ENCODE measurements at places on chromosomes 7 and 10.

DNA sequence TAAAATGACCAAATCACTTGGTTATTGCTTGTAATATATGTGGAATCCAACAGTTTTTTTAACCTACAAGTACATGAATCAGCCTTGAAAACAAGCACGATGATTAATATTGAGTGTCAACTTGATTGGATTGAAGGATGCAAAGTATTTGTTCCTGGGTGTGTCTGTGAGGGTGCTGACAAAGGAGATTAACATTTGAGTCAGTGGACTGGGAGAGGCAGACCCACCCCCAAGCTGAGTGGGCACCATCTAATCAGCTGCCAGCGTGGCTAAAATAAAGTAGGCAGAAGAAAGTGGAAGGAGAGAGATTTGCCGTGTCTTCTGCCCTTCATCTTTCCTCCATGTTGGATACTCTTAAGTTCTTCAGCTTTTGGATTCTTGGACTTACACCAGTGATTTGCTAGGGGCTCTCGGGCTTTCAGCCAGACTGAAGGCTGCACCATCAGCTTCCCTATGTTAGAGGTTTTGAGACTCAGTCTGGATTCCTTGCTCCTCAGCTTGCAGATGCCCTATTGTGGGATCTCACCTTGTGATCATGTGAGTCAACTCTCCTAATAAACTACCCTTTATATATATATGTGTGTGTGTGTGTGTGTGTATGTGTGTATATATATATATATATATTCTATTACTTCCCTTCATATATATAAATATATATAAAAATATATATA, 118.4 kb upstream of the WDR11 start:
- no peak for DNase-seq

DNA sequence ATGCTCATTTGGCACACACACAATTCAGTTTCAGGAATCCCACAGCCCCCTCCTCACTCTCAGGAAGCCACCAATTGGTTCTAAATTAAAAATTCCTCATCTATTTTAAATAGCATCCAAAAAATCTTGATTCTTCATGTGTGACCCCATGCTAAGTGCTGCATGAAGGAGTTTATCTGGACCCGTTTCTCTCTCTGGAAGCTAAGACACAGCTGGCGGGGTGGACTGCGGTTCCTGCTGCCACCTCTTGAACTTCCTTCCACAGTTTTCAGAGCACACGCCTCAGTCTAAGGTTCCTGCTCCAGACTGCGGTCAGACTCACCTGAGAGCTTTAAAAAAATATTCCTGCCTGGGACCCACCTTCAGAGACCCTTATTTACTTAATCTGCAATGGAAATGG, 34.5 kb downstream of the LYZL1 start:
- DNase-seq = no peak

- DNase-seq = no peak
These were observed 973 bp downstream of the CAMK1D start for GRCh38 chr10:12350167-12350872.

DNA sequence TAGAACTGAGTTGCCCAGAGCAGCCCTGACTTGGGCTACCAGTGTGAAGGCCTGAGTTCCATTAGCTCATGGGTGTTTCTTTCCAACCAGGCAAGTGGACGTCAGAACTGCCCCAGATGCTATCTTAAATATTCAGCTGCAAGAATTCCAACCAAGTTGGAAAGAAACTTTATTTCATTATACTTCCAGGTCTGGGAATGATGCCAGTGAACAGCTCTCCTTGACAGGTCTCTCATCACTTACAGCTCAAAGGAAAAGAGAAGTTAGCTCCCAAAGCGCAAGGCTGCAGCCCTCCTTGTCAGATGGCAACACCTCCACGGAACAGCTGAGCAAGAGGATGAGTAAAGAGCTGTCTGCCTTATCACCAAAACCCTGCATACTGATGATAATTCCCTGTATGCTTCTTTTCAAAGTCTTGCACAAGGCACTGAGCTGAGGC, 255.5 kb upstream of the AOAH start:
- no peak for DNase-seq

DNA sequence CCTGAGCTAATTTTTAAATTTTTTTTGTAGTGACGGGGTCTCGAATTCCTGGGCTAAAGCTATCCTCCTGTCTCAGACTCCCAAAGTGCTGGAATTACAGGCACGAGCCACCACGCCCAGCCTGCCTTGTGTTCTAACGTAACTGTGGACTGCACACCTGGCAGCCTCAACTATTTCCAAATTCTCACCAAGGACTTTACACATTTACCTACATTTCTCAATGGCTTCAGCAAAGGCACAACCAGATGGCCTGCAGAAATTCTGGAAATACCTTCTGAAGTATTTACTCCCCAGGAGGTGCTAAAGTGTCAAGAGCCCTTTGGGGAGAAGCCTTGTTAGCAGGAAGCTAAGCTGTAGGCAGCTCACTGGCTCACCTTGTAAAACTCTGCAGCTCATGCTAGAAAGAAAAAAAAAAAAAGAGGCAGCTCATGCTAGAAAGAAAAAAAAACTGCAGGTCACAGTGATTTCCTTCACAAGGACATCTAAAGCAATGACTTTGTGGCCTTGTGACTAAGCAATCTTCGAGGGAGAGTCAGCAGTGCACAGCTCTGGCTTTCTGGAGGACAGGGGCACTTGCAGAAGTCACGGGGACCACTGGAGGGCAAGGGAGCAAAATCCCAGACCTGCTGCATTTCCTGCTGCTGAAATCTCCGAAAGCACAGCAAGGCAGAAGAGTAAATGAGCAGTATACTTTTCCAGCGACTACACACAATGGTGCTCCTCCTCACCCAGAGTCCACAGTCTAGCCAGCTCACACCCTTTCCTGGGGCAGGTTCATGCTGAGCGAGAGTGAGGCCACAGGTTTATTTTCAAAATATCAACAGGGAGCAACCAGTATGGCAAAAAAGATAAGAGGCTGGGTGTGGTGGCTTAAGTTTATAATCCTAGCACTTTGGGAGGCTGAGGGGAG, 40.4 kb downstream of the BAIAP2L1 start:
- no peak for DNase-seq

GRCh38 chr10:119368991-119369869, 161.9 kb downstream of the GRK5 start:
- DNase-seq = no peak

DNA sequence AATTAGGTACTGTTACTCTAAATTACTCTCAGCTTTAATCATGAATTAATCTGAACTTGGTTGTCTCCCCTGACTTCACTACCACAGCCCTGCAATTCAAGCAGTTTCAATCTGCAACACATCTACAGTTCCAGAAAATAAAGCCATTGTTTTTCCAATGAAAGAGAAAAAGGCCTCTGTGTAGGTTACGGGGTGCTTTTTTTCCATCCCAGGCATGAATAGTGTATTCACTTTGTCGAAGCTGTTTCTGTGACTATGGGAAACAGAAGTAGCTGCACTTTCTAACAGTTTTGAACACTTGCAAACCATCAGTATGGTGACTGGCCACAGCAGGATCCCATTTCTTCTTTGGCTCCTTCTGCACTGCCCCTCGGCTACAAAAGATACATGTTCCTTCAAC, 460.2 kb downstream of the GRM8 start:
- no peak for DNase-seq

- no peak for DNase-seq
These were observed 631.9 kb upstream of the ANKRD30A start for GRCh38 chr10:36493516-36493880.

- no peak for DNase-seq
These were observed 24.6 kb upstream of the ASL start for GRCh38 chr7:66050990-66051448.

- no peak for DNase-seq
These were observed 33.9 kb downstream of the MALSU1 start for GRCh38 chr7:23332910-23333612.

DNA sequence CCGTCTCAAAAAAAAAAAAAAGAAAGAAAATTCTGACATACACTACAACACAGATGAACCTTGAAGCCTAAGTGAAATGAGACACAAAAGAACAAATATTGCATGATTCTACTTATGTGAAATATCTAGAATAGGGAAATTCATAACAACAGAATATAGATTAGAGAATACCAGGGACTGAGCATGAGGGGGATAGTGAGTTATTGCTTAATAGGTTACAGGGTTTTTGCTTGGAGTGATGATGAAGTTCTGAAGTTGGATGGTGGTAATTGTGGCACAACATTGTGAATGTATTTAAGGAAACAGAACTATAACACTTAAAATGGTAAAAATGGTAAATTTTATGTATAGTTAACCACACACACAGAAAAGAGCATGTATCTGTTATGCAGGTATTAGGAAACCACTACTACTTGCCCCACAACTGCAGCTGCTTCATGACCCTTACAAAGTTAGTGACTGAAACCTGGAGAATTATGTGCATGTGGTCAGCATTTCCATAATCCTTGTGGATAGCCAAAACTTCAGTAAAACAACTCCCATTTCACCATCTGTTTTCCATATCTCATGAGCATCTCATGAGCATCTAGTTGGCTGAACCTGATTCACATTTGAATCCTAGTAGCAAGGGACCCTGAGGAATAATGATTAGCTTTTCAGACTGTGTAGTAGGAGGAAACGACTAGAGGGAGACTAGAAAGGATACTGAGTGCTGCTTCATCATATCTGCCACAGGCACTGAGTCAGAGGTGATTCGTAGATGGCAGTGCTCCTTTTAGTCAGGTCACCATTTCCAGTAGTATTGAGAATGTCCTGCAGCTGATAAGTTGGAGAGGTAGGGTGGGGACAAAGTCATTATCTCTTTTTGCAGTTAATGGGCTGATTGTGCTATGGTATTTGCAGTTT, 26.3 kb downstream of the SAMD8 start:
- peak; percentile 28 for DNase-seq

GRCh38 chr10:69139961-69140360, 16.0 kb downstream of the VPS26A start:
- no peak for DNase-seq

DNA sequence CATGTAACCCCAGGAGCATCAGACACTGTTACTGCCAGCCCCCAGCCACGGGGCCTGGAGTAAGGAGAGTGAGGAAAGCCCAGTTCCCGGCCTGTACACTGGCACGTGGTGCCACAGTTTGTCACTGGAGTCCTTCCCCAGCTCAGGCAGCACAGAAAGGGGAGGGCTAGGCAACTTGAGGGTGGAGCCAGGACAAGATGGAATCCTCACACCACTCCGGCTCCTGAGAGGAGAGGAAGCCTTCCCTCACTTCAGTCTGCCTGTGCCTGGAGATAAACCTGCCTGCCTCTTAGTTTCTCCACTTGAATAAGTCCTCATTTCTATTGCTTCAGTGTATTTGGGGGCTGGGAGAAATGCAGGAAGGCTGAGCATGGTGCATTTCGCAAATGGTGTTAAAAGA, 176.0 kb downstream of the KIAA1217 start:
- no peak for DNase-seq

- no peak for DNase-seq
These were observed 22.2 kb downstream of the ARHGAP21 start for GRCh38 chr10:24701447-24701846.

DNA sequence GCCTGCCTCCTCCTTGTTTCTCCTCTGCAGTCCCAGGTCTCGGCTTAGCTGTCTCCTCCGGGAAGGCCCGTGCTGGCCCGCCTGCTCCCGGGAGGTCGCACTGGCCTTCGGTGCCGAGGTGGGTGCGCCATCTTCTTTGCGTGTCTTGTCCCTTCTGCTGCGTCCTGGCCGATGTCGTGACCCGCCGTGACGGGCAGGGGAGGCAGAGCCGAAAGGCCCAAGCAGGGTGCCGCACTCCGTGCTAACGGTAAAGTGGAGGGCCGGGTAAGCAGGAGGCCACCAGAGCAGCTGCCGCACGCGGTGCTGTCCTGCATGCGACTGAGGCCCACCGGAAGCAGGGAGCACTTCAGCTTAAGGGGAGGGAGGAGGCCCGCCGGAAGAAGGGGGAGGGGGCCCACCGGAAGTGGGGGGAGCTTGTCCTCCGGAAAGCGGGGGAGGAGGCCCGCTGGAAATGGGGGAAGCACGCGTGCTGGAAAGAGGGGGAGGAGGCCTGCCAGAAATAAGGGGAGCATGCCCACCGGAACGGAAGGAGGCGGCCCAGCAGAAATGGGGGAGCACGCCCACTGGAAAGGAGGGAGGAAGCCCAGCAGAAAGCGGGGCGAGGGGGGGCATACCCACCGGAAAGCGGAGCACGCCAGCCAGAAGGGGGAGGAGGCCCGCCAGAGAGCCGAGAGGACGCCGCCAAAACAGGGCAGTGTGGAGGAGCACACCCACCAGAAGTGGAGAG, 71.4 kb downstream of the PROSER2 start:
- no peak for DNase-seq

DNA sequence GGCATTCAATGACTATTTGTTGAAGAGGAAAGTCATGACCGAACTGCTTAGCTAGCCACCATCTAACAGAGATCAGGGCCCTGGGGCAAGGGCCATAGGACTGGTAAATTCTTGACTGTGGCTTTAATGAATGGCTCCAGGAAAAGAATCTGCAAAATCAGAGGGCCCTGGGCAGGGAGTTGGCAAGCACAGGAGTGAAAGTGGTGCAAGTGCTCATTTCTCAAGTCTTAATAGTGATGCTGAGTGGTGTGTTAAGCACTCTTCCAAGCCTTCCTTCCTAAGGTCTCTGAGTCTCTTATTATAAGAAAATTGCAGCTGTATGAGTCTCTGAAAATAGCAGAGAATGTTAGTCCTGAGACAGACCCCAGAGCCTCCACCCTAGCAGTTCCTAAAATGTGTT, 46.3 kb upstream of the EGR2 start:
- DNase-seq = no peak

GRCh38 chr10:23363793-23364135, 19.2 kb upstream of the C10orf67 start:
- no peak for DNase-seq

DNA sequence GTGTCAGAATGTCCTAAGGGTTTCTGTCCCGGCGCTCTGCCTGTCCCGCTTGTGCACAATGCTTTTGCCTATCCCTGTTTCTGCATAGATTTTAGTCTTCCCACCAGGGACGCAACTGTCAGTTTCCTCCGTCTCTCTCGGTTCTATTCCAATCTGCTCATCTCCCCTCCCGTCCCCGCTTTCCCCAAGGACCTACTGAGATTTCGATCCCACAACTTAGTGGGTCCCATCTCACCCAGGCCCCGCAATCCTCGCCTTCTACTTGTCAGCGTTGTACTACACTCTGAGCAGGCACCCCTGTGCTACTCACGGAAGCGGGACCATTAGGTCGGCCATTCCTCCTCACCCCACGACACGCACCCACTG, 519 bp upstream of the ZNF655 start:
- DNase-seq = no peak

- DNase-seq = no peak
These were observed 180.3 kb upstream of the SHH start for GRCh38 chr7:155992538-155992937.

- no peak for DNase-seq
These were observed 20.7 kb downstream of the MDFIC start for GRCh38 chr7:114942446-114943175.

- DNase-seq = no peak
These were observed 12.3 kb downstream of the RAPGEF5 start for GRCh38 chr7:22344655-22345054.

- no peak for DNase-seq
These were observed 156.6 kb upstream of the SEMA3D start for GRCh38 chr7:85343484-85343883.

- DNase-seq = peak; percentile 50
These were observed 31.6 kb upstream of the LEP start for GRCh38 chr7:128209229-128210035.

DNA sequence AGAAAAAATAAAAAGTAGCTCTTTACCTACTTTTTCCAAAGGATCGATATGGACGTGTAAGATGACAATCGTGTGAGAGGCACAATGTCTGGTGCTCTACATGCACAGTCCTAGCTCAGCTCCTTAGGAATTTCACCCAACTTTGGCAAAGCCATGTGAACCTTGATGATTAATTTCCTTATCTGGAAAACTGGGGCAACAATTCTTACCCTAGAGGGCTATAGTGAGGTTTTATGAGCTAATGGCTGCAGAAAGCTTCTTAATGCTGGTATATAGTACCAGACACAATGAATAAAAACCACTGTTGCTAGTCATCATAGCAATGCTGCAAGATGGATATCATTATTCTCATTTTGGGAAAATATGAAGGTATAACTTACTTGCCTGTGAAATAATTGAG, 202.7 kb downstream of the PARD3 start:
- no peak for DNase-seq

All from stimulated activated CD4-positive, alpha-beta T cell treated with anti-CD3 and anti-CD28 coated beads, Interleukin-1b, Interleukin-23, amount 100 ng/mL, for 24 hours (primary cell).